Psoas muscle (tissue), 8 donors: ENCODE measurements at places on chromosomes 6 and 20.

- DNase-seq = no peak
These were observed 2.1 kb downstream of the TOP1 start for GRCh38 chr20:41030531-41031242.

GRCh38 chr6:167987396-167988153 lies 9.9 kb upstream of the KIF25 start:
- no peak for DNase-seq

DNA sequence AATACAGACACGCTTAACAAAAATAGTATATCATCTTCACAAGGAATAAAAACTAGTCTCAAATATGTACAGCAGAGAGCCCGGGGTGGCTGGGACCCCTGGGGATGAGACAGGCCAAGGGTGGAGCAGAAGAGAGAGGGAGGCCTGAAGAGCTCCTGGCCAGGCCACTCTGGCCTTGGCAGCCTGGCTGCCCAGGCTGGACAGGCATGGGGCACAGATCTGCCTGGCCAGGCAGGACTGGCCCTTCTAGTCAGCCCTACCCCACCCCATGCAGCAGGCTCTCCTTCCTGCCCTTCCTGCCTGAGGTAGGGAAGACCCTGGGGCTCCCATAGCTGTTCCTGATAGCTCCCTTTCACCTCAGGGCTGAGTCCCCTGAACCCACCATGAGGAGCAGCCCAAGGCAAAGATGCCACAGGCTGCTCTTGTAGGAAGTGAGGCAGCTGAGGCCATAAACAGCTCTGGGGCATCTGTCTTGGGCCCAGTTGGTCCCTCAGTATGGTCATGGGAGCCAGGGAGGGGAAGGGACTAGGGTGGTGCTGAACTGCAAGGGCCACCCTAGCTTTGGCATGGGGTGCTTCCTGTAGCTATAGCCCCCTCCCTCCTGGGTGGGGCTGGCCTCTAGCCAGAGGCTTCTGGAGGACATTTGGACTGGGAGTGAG lies 27.1 kb downstream of the COX4I2 start:
- DNase-seq = no peak

DNA sequence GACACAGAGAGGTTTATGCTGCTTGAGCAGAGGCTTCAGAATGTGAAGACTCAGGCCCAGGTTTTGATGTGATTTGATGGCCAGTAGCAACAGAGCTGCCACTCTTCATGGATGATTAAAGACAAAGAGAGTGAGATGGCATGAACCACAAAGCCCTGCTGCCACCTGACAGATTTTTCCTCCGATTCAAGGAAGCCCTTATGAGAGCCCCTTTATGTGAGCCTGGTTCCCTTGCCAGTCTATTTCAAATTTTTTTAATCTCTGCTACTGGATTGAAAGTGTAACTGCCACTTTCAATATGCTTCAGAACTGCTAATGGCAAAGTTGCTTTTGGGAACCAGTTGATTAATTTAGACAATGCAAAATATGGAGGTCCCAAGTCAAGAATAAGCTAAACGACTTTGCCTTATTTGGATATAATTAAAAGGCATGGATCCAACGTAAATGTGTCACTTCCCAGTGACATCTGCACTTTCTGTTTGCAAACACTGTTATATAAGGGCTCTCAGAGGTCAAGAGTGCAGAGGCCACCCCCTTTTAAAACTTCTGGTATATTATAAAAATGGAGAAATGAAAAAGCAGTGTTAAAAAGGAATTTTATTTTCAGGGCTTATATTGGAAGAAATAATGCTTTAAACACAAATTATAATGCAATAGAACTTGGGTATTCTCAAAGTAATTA lies 238.9 kb upstream of the FLRT3 start:
- no peak for DNase-seq

DNA sequence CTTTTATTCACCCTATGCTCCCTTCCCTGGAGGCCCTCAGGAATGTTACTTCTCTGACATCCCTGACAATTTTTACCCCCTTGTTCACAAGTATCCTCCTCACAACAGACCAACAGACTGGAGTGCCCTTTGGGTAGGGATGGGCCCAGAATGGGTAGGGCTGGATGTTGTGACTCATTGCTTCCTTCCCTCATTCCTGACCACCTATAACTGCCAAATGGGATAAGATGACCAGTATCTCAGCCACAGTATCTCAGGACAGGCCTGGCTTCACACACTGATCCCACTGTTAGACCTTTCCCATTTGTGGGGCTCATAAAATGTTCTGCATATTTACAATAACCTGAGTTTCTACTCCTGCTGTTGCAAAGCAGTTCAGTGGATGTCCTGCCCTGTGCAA lies 223.0 kb upstream of the LRFN2 start:
- no peak for DNase-seq

DNA sequence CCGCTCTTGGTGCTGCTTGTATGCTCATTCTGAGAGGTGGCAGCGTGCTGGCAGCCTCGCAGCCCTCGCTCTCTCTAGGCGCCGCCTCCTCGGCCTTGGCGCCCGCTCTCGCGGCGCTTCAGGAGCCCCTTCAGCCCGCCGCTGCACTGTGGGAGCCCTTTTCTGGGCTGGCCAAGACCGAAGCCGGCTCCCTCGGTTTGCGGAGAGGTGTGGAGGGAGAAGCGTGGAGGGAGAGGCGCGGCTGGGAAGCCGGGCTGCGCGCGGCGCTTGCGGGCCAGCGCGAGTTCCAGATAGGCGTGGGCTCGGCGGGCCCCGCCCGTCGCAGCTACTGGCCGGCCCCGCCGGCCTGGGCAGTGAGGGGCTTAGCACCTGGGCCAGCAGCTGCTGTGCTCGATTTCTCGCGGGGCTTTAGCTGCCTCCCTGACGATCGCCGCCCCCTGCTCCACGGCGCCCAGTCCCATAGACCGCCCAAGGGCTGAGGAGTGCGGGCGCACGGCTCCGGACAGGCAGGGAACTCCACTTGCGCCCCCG lies 19.5 kb upstream of the FAM8A1 start:
- peak; percentile 45 for DNase-seq

- DNase-seq = no peak
These were observed 31.5 kb downstream of the PYGB start for GRCh38 chr20:25279403-25279802.

GRCh38 chr6:45822246-45822812 lies 193.3 kb downstream of the CLIC5 start:
- no peak for DNase-seq

DNA sequence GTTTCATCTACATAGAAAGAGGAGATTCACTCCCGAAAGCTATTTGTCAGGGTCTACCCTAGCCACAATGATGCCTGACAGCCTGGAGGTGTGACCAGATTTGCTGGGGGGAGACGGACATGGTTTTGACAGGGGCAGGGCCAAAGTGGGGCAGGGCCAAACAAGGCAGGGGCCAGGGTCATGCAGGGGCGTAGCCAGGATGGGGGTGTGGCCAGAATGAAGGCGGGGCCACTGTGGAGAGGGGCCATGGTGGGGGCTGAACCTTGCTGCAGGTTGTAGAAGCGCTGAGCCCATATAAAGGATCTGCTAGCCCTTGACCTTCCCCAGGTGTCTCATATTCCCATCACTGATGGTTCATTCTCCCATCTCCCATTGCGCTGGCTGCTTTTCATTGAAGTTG lies 184.1 kb upstream of the SULF2 start:
- DNase-seq = no peak

GRCh38 chr6:33163540-33163939 lies 28.7 kb downstream of the COL11A2 start:
- DNase-seq = no peak

- DNase-seq = no peak
These were observed 15.5 kb upstream of the PRDM1 start for GRCh38 chr6:106070636-106071035.
